ENCODE measurements at places on chromosomes 5 and 9. TPM values are rescaled to one million over a fixed set of nuclear protein-coding genes. Genes with fewer than 3 reads are reported as not detected.
A peak's percentile ranks its signal among the peaks of the same experiment; 100 is the strongest.

Gene SHOC1
- 0.18 TPM for polyA plus RNA-seq

Gene PPP3R2
- polyA plus RNA-seq = not detected

Gene ADAMTS12
- polyA plus RNA-seq = 30.8 TPM

Gene ANKRD34B
- 0.23 TPM for polyA plus RNA-seq

Gene PCDHA5
- not detected for polyA plus RNA-seq

Gene RLN2
- 0.54 TPM for polyA plus RNA-seq

Gene SPINK4
- polyA plus RNA-seq = not detected

Gene SLC23A1
- polyA plus RNA-seq = 1.1 TPM

Gene PCDHA13
- polyA plus RNA-seq = not detected

- no peak for DNase-seq
Measured at GRCh38 chr9:91913096-91913495, 36.9 kb downstream of the ROR2 start.

GRCh38 chr5:120228262-120229031 lies 235.7 kb upstream of the PRR16 start:
- no peak for DNase-seq

DNA sequence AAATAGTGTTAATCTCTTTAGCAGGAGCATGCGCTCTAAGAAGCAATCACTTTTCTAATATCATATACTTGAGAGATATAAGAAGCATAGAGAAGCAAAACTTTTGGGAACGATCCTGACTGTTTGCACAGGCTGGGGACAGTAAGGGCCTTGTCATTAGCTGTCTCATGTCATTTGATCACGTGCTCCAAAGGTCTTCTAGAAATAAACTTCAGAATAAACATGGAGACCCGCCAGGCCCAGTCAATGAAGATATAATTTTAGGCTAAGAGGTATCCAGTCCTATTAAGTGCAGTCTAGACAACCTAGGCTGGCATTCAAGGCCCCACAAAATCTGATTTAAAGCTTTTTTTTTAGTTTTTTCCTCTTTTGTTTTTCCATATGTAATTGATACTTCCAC lies 111.0 kb upstream of the APC start:
- DNase-seq = no peak

DNA sequence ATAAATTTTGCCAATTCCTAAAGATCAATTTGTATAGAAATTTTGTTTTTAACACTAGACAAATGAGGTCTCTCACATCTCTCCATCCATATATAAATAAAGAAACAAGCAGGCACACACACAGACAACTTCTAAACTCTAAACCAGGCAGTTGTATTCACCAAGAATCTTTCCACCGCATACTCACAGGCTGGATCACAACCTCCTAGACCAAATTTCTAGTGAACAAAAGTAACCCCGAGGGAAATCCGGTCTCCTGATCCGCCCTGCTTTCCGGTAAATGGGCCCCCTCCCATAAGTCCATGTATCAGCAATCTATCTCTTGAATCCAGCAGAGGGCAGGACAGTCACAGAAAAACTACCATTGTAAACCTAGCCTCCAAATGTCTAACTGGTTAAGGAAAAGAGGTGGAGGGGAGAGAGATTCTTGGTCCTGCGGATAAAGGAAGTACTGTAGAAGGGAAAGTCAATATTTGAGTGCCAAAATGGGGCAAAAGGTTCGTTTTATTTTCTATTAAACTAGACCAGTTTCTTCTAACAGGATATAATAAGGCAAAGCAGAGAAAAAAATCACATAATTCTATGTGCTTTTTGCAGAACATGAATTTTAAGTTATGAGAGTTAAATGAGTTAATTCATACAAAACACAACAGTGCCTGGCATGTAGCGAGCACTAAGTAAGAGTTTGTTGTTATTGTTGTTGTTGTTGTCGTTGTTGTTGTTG lies 4.8 kb upstream of the SMU1 start:
- DNase-seq = peak; percentile 94

DNA sequence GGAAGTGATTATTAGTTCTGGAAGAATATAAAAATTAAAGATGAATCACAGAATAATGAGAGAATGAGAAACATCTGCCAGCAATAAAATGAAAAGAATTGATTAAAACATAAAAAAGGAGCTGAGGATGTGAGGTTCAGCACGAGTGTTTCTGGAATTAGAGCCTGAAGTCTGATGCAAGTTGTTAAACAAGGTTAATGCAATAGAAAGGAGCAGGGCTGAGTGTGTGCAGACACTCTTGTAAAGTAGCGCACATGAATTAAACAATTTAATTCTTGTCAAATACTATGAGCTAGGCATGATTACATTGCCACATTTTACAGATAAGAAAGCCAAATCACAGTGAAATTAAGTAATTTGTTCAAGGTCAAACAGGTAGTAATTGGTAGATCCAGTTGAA lies 384.2 kb downstream of the TAF11L14 start:
- no peak for DNase-seq

DNA sequence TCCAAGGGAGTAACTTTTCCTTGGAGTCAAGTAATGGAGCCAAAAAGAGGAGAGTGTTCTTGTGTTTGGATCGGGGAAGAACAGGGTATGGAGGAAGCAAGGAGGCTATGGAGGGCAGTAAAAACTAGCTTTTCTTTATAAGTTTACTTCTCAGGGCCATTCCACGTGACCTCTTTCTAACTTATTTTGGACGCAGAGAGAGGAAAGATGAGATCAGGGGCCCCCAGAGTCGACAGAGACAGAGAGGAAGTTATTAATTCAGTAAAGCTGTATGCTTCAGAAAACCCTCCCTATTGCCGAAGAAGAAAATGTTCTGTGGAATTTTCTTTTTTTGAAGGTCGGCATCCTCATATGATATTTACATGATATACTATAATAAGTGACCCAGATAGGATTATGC lies 233.8 kb upstream of the MPDZ start:
- DNase-seq = peak; percentile 99

DNA sequence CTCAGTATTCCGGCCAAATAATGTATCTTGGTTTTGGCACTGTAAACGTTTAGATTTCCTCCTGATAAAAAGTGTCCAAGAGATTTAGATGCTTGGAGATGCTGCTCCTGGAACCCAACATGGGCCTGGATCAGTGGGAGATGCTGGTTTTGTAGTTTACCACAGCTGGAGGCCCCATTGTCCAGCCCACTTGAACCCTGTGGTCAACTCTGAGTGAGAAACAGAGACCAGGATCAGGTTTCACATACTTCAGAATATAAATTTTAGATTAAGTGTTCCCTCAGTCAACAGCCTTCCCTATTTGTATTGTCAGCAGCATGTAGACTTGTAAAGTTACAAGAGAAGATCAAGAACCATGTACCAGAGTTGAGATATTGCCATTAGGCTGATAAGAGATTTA lies 144.7 kb upstream of the C9orf72 start:
- no peak for DNase-seq

GRCh38 chr9:89256642-89257041 lies 54.4 kb upstream of the CKS2 start:
- no peak for DNase-seq

GRCh38 chr5:146082798-146083197 lies 22.6 kb downstream of the PLAC8L1 start:
- DNase-seq = no peak

DNA sequence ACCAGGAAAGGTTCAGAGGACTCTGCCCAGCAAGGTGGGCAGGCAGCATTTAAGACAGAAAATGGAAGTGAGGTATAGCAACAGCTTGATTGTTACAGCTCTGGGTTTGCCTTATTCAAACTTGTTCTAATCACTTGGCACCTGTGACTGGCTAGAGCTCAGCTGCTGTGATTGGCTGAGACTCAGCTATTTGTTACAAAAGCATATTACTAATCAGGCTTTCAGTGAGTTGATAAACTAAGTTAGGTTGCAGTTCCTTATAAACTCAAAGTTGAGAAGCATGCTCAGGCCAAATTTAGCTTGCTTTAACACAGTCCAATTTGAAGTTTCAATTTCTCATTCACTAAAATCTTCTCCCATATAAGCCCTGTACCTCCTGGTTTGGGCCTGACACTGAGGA lies 56.3 kb downstream of the GDA start:
- no peak for DNase-seq

- peak; percentile 49 for DNase-seq
Measured at GRCh38 chr5:123814801-123815470, 303.0 kb downstream of the CSNK1G3 start.

GRCh38 chr5:40781843-40782409 lies 16.2 kb downstream of the PRKAA1 start:
- DNase-seq = no peak

DNA sequence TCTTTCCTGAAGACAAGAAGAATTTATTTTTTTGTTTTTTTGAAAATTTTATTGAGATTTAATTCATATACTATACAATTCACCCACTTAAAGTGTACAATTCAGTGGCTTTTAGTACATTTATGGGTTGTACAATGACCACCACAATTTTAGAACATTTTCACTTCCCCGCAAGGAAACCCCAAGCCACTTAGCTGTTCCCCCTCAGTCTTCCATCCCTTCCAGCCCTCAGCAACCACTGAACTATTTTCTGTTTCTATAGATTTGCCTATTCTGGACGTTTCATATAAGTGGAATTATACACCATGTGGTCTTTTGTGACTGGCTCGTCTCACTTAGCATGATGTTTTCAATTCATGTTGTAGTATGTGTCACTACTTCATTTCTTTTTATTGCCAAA lies 28.0 kb downstream of the DNAI1 start:
- DNase-seq = no peak

DNA sequence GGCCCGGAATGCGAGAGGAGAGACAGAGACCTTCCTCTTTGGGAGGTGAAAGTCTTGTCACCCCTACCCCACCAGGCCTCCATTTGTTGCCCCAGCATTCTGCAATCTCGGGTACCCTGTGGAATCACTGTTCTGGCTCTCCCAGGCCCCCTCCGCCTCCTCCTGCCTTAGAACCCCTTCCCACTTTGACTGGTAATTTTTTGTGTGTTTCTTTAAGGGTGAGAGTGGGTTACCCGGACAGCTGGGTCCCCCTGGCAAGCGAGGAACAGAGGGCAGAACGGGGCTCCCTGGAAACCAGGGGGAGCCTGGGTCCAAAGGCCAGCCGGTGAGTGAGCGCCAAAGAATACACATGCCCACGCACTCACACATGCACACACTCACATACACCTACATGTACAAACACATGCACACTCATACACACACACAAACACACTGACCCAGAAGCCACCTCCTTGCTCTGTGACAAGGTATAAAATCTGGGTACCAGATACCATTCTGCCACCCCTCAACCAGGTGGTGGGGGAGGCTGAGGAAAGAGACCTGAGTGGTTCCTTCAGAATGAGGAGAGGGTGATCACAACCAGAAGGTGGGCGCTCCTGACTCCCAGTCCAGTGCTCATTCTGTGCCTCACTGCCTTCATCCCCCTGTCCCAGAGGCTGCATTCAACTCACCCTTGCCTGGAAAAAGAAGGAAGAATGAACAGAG lies 30.9 kb upstream of the ORM1 start:
- DNase-seq = no peak

GRCh38 chr5:111326551-111326950 lies 102.4 kb downstream of the CAMK4 start:
- DNase-seq = no peak

DNA sequence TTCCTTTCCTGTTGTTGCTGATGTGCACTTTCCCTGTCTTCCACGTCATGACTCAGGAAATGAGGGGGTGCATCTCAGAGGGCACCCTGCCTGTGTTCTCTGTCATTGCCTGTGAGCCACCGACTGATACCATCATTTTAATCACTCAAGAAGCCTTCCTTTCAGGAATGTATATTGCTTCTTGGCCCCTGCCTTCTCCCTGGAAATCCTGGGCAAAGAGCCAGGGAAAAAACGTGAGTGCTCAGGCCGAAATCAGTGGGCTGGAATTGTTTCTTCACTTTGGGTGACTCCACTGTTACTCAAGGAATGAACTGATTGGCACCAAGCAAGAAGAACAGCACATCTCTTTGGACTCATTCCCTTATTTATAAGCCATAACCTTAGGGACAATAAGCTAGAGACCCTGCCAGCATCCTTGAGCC lies 126.1 kb downstream of the SNX18 start:
- DNase-seq = peak; percentile 74

DNA sequence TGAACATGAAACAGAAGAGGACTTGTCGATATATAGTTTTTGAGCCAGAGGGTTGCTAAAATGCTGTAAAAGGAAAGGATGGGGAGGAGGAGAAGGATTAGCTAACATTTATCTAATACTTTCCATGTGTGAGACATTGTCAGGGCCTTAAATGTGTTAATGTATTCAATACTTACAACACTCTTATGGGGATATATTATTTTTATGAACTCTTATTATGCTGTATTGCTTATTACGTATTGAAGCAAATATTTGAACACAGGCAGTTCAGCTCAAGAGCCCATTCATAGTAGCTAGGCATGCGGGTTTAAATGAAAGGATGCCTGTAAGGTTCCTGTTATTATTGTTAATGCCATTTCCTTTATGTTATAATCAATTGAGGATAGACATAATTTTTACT lies 391.5 kb downstream of the CCDC171 start:
- peak; percentile 19 for DNase-seq

GRCh38 chr9:21110708-21111576 lies 30.7 kb downstream of the IFNW1 start:
- peak; percentile 84 for DNase-seq

DNA sequence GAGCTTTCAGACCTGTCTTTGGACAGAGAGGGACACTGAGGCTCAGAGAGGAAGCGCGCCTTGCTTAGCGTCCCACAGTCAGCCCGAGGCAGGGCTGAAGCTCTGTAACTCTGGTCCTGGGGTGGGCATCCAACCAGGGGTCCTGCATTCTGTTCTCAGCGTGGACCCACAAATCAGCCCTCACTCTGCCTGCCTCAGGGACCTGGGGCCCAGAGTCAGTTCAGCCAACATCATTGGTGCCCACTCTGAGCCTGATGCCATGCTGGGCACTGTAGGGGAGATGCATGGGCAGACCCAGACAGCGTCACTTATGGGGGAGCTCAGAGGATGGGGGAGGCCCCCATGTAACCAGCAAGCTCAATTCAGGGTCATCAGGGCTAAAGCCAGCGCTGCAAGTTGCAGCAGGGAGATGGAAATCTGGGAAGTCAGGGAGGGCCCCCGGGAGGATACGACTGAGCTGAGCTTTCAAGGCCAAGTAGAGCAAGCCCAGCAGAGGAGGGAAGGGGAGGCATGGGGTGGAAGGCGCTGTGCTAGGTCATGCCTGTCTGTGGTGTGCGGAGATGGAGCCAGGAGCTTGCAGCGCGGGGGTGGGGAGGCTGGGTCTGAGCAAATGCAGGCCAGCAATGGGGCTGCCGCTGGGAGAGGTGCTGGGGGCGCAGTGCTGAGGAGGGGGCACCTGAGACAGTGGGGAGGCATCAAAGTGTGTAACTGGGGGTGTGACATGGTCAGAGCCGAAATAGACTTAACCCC lies 21.1 kb downstream of the CORO2A start:
- DNase-seq = peak; percentile 17

Data from muscle of leg (tissue), 16 donors.